ENCODE measurements at places on chromosomes 7 and 10.

DNA sequence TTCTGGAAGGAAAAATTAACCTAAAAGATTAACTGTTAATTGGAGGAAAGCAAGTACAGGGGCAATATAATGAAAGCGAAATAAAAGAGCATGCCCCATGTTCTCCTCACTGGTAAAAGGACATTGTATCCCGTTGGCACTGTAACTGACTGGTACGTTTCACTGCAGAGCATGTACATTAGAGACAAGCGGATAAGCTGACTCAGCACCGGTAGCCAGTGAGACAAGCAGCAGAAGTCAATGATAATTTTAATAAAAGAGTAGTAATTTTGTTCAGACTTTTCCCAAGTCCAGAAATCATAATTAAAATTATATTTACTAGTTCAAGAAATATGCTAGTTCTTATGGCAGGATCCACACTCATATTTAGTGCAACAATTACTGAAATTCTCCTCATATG is 161.5 kb upstream of the VWC2 start:
- no peaks in the 10 kb centered on the region for H3K36me3 ChIP-seq
- no peaks in the 10 kb centered on the region for H3K4me1 ChIP-seq
- H3K4me3 ChIP-seq, result no peak overlapping the region
- no peak for DNase-seq

DNA sequence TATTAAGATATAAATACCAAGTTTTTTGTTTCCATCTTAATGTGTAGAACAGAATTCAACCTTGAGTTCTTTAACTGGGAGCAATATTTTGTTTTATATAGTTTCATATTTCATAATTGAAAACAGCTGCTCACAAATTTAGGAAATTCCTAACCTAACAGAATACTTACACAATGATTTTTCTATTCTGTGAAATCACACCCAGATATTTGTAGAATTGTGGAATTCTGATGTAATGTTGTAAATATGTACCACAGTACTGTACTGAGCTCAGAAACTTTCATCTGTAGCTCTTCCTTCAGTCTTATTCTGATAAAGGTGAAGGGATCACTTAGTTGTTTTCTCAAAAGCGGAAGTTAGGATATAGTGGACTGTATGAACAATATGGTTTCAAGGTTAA is 143.4 kb upstream of the GLI3 start:
- no peak overlapping the region for H3K27ac ChIP-seq
- H3K36me3 ChIP-seq, result no peaks in the 10 kb centered on the region
- H3K4me3 ChIP-seq, result no peak overlapping the region

- H3K27ac ChIP-seq, result no peak overlapping the region
- H3K36me3 ChIP-seq, result peaks cover 42% of the 10 kb centered on the region
- no peaks in the 10 kb centered on the region for H3K27me3 ChIP-seq
- H3K4me3 ChIP-seq, result no peak overlapping the region
Measured at GRCh38 chr10:102342458-102342857, 53.0 kb upstream of the NFKB2 start.

GRCh38 chr10:132499367-132499685 is 38.3 kb upstream of the INPP5A start:
- no peak for DNase-seq
- no peaks in the 10 kb centered on the region for H3K4me1 ChIP-seq
- H3K36me3 ChIP-seq, result no peaks in the 10 kb centered on the region
- H3K4me3 ChIP-seq, result no peak overlapping the region
- H3K27me3 ChIP-seq, result no peaks in the 10 kb centered on the region
- H3K27ac ChIP-seq, result no peak overlapping the region

DNA sequence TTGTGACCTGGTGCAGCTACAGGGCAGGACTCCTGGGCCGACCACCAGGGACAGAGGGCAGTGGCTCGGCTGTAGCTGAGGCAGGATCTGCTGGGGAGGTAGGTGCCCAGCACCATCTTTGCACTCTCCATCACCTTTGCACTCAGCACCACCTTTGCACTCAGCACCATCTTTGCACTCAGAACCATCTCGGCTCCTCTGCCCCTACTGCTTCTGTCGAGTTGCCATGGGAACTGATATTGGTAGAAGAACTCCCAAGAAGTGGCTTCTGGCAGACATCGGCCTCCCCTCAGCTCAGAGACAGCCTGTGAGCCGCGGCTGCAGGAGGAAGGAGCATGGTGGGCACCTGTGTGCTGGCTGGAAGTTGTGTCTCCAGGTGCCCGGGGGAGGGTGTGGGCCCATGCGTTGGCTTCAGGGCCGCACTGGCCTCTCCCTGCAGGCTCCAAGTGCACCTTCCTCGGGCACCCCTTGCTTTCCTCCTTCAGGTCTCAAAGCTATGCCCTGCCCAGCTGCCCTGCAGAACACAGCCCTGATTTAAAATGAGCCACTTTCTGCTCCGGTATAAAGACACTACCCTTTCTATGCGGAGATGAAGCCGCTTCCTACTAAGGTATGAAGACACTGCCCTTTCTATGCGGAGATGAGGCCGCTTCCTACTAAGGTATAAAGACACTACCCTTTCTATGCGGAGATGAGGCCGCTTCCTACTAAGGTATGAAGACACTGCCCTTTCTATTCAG is 514.5 kb downstream of the PTPRN2 start:
- no peaks in the 10 kb centered on the region for H3K4me1 ChIP-seq
- H3K27ac ChIP-seq, result no peak overlapping the region
- no peak overlapping the region for H3K4me3 ChIP-seq
- H3K27me3 ChIP-seq, result no peaks in the 10 kb centered on the region
- DNase-seq, result no peak
- no peaks in the 10 kb centered on the region for H3K36me3 ChIP-seq

- H3K4me1 ChIP-seq, result no peaks in the 10 kb centered on the region
- DNase-seq, result no peak
- H3K27me3 ChIP-seq, result peaks cover 5% of the 10 kb centered on the region
- H3K36me3 ChIP-seq, result no peaks in the 10 kb centered on the region
Measured at GRCh38 chr7:31310321-31310935, 30.1 kb downstream of the NEUROD6 start.

DNA sequence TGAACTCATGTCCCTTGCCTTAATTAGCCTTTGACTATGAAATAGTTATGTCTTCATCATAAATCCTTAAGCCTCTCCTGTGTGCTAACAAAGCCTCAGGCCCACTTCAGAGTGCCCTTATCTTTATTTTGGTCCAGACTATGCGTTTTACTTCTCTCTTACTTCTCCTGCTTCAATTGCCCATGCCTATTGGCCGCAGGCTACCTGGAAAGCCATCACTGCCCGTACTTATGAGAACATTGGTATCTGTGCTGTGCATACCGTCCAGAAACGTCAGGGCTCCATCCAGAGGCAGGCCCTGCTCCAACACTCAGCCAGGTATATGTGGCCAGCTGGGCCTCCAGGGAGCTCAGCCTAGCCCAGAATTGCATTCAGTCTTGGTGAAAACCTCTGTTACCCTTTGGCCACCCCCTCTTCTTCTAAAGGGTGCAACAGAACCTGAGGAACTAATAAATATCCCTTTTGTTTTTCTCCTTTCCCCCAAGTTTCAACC is 212.4 kb upstream of the MTPN start:
- no peaks in the 10 kb centered on the region for H3K36me3 ChIP-seq
- H3K4me3 ChIP-seq, result no peak overlapping the region
- H3K27me3 ChIP-seq, result no peaks in the 10 kb centered on the region
- no peak overlapping the region for H3K27ac ChIP-seq
- H3K4me1 ChIP-seq, result no peaks in the 10 kb centered on the region
- no peak for DNase-seq

GRCh38 chr10:131430716-131431412 is 119.3 kb upstream of the TCERG1L start:
- H3K4me1 ChIP-seq, result no peaks in the 10 kb centered on the region
- H3K36me3 ChIP-seq, result no peaks in the 10 kb centered on the region
- no peak overlapping the region for H3K27ac ChIP-seq
- peaks cover 36% of the 10 kb centered on the region for H3K27me3 ChIP-seq

DNA sequence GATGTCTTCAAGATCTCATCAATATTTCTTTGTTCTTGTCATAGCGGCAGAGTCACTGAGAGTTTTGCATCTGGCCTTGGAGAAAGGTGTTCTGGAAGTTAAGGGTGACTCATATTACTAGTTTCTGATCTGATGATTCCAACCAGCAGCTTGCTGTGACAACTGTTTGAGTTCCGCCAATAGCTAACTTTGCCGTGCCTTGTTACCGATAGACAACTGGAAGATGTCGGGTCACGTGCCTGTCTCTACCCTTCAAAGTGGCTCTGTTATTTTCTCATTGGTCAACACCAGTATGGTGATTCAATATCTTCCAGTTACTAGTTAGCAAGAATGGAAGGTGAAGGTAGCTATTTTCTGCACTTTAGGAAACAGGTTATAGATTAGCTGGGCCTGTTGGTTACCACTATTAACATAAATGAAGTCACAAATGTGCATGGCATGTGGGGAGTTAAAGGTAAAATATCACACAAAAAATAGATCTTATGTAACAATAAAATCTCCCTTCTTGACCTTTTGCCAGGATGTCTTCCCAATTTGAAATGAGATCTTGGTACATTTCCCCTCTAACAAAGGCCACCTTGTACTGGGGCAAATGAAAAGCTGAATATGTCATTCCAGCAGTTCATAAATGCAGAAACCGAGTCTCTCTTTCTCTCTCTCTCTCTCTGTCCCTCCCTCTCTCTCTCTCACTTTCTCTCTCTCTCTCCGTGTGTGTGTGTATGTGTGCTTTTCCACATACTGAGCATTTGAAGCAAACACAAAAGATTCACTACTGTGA is 2.6 kb upstream of the MGAM2 start:
- no peak overlapping the region for H3K27ac ChIP-seq
- no peak overlapping the region for H3K4me3 ChIP-seq
- no peaks in the 10 kb centered on the region for H3K36me3 ChIP-seq
- DNase-seq, result no peak
- peaks cover 8% of the 10 kb centered on the region for H3K27me3 ChIP-seq
- peaks cover 3% of the 10 kb centered on the region for H3K4me1 ChIP-seq

- no peak for DNase-seq
- peaks cover 11% of the 10 kb centered on the region for H3K4me1 ChIP-seq
- H3K36me3 ChIP-seq, result peaks cover 10% of the 10 kb centered on the region
Measured at GRCh38 chr7:387132-388022, 97.4 kb downstream of the FOXL3 start.

DNA sequence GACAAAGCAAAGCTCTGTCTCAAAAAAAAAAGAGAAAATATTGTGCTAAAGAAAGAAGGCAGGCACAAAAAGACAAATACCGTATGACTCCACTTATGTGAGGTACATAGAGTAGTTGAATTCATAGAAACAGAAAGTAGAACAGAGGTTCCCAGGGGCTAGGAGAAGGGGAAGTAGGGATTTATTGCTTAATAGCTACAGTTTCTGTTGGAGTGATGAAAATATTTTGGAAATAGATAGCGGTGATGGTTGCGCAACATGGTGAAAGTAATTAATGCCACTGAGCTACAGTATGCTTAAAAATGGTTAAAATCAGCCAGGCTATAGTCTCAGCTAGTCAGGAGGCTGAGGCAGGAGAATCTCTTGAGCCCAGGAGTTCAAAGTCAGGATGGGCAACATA is 18.5 kb upstream of the NPFFR1 start:
- no peaks in the 10 kb centered on the region for H3K36me3 ChIP-seq
- DNase-seq, result no peak
- no peak overlapping the region for H3K27ac ChIP-seq
- no peak overlapping the region for H3K4me3 ChIP-seq
- peaks cover 6% of the 10 kb centered on the region for H3K4me1 ChIP-seq
- H3K27me3 ChIP-seq, result no peaks in the 10 kb centered on the region

DNA sequence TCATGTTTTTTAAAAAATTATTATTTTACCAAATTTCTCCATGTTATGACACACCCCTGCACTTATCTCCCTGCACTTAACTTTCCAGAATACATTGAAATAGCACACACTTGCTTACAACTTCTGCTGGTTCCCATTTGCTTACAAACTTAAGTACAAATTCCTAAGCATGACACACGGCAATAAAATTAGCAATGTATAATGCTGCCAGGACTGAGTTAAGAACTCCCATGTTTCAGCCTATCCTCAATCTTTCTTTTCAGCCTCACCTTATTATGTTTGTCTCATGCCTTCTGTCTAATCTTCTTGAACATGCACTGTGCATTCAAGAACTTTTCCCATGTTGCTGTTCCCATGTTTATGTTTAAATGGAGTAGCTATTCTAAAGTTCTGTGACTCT is 40.8 kb downstream of the PRPS1L1 start:
- DNase-seq, result no peak
- H3K4me1 ChIP-seq, result peaks cover 2% of the 10 kb centered on the region
- peaks cover 5% of the 10 kb centered on the region for H3K27me3 ChIP-seq
- no peak overlapping the region for H3K4me3 ChIP-seq
- H3K27ac ChIP-seq, result no peak overlapping the region
- H3K36me3 ChIP-seq, result no peaks in the 10 kb centered on the region

DNA sequence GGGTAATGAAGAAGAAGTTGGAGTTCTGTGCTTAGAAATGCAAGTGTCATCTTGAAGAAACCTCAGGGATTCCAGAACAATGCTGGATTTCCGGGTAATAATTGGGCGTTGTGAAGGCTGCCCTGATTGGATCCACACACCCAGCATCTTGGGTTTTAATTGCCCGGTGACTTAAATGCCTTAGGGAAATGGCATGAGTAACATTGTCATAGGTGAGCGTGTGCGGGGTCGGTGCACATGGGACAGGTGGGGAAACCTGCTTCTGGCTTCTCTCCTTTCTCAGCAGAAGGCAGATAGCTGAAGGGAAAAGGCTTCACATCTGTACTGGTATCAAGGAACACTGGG is 15.2 kb upstream of the CAMK1D start:
- no peaks in the 10 kb centered on the region for H3K4me1 ChIP-seq
- H3K27me3 ChIP-seq, result no peaks in the 10 kb centered on the region
- no peaks in the 10 kb centered on the region for H3K36me3 ChIP-seq
- DNase-seq, result no peak

- peaks cover 2% of the 10 kb centered on the region for H3K4me1 ChIP-seq
- no peak overlapping the region for H3K4me3 ChIP-seq
- H3K36me3 ChIP-seq, result no peaks in the 10 kb centered on the region
- peaks cover 6% of the 10 kb centered on the region for H3K27me3 ChIP-seq
Measured at GRCh38 chr7:148436571-148436970, 154.0 kb upstream of the C7orf33 start.

- no peaks in the 10 kb centered on the region for H3K27me3 ChIP-seq
- H3K4me1 ChIP-seq, result no peaks in the 10 kb centered on the region
- no peak overlapping the region for H3K27ac ChIP-seq
Measured at GRCh38 chr7:129076886-129077285, 22.0 kb upstream of the TNPO3 start.

DNA sequence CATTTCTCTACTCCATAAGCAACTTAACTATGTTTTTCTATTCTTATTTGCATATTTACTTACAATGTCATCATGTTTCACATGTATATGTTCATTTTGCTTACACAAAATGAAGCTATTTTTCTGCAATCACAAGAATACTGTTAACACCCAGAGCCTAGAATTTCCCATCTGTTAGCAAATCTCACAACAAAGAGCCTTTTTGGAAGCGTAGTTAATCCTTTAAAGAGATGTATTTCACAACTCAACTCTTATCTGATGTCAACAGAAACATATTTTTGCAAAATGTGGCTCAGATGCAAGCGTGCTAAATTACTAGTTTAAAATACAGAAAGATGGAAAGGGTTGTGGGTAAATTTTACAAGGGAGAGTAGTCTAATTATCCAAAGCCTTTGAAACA is 110.6 kb upstream of the COL1A2 start:
- no peaks in the 10 kb centered on the region for H3K4me1 ChIP-seq
- no peak overlapping the region for H3K4me3 ChIP-seq
- no peaks in the 10 kb centered on the region for H3K36me3 ChIP-seq
- peaks cover 7% of the 10 kb centered on the region for H3K27me3 ChIP-seq
- no peak for DNase-seq

Data from naive thymus-derived CD8-positive, alpha-beta T cell (primary cell).